ENCODE measurements at places on chromosomes 16 and 17.

DNA sequence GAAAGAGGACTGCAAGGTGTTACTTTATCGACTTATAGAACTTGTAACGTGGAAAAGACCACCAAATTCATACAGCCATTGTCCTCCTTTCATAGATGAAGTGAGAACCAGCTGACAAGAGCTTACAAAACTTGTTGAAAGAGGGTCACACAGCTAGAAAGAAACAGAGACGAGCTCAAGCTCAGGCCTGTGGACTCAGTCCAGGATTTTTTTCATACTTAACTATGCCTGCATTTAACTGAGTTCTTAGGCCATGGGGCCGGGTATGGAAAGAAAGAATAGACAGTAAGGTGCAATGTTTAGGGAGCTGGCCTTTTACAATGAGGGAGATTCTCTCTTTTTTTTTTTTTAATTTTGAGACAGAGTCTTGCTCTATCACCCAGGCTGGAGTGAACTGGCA, 106.1 kb downstream of the ADAMTS18 start:
- DNase-seq: no peak

DNA sequence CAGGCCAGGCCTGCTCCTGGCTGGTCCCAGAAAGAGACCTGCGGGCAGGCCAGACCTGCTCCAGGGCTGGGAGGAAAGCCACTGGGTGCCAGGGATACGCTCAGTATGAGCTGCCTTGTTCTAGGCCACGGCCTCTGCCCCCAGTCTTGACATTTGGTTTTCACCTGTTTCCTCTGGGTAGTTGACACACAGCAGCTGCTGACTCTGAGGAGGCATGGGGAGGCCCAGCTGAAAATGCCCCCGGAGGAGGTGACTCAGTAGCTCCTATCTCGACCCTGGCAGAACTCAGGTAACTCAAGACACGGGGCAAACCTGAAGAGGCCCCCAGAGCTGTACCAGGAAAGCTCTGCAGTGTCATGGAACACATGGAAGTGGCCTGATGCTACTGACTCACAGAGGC, 13.9 kb upstream of the ADGRG1 start:
- DNase-seq: no peak

DNA sequence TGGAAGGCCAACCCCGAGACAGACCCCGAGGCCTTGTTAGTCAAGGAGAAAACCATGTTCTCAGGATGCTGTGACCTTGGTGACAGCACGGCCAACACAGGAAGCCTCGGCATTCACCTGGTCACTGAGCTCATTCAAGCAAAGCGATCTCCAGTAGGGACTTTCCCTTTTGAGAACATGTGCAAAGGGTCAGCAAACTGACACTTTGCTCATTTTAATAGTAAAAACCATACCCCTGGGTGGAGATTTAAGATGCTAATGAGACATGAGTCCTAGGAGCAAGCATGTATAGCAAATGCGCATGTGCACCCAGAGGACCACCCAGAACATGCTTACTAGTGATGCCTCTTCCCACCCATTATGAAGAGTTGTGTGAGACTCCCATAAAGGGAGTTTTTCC, 5.7 kb upstream of the SULT1A2 start:
- DNase-seq: no peak

DNA sequence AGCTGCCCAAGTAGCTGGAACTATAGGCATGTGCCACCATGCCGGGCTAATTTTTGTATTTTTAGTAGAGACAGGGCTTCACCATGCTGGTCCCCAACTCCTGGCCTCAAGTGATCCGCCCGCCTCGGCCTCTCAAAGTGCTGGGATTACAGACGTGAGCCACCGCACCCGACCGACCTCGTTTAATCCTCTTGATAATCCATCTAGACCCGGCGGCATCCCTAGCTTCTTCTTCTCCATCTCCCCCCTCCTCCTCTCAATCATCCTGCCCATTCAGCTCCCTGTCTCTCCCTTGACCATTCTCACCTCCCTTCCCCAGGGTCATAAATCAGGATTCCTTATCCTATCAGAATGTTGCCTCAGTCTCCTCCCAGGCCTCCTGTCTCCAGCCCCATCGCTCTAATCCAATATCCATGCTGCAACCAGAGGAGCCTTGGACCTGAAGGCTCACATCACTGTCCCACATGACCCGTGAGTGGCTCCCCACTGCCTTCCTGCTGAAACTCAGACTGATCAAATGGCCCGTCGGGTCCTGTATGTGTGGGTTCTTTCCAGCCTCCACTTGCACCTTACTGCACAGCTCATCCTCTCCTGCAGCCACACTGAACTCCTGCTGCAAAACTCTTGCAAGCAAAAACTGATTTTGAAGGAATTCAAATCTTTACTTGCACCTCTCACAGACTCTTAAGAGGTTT, 74.1 kb upstream of the CDH5 start:
- no peak for DNase-seq

- no peak for DNase-seq
Measured at GRCh38 chr17:50558941-50559614, 1.4 kb upstream of the CACNA1G start.

DNA sequence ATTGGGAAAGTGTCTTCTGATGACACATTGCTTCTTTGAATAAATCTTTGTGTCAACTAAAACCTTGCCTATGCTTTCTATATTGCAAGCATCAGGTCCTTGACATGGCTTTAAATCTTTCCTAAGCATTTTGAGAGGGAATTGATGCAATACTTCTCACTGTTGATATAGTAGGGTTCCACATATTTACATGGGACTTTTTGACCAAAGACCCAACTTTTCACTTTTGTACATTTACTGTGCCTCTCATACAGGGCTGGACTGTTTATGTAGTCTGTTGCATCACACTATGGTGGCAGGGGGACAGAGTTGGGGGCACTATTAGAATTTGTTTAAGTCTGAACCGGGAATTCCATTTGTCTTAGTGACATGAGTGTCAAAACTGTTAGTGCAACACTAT, 308.5 kb upstream of the TBX2 start:
- no peak for DNase-seq

DNA sequence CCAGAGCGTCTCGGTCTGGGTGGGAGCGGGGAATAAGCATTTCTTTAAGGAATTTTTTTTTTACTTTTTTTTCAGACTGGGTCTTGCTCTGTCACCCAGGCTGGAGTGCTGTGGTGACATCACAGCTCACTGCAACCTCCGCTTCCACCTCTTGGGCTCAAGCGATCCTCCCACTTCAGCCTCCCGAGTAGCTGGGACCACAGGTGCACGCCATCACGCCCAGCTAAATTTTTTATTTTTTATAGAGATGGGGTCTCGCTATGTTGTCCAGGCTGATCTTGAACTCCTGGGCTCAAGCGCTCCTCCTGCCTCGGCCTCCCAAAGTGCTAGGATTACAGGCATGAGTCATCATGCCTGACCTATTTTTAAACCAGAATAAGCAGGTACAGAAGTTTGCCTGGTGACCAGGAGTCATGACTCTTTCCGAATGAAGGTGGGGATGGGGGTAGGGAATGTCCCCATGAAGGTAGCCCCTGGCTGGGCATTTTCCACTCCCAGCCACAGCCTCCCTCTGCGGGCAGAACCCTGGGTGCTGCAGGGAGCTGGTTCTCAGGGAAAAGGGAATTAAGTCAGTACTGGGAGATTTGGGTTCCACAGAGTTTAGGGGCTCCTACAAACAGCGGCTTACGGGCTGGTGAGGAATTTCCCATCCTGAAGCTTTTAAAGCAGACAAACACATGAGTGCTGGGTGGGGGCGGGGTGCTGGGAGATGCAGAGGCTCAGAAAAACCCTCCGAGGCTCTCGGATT, 48.3 kb downstream of the TBC1D16 start:
- DNase-seq: no peak

DNA sequence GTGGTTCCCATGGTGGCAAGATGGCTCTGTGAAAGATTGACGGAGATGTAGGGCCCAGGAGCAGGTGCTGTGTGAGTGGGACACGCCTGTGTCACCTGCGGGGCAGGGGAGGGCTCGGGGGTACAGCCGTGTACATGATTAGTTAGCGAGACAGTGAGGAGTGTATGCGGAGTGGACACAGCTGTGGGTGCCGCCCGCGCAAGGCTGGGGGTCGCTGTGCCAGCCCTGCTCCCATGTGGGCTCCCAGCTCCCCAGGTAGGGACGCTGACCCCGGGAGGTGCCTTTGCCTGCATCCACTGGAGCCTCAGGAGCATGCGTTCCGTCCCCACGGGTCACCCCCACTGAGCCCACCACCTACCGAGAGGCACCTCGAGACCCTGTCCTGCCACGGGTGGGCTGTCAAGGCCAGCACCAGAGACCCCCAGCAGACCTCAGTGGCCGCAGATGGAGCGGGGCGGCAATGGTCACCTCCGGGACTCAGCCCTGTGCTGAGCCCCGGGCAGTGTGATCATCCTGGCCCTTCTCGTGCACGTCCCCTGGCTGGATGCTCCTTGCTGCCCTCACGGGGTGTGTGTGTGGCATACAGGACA, 7.4 kb downstream of the CAPN15 start:
- DNase-seq: no peak

GRCh38 chr17:10649602-10650001, 7.5 kb downstream of the MYH3 start:
- DNase-seq: no peak

DNA sequence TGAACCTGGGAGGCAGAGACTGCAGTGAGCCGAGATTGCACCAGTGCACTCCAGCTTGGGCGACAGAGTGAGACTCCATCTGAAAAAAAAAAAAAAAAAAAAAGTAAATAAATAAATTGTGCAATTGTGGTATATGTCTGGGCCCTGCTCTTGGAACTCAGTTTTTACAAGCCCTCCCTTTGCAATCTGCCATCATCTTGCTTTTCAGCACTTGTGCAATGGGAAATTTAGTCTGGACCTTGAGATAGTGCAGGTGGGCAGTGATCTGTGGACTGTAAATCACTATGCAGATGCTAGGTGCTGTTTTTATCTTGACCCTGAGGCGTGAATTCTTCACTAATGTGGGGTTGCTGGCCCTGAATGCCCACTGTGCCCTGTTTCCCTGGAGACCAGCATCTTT, 6.5 kb upstream of the RAP1GAP2 start:
- no peak for DNase-seq

DNA sequence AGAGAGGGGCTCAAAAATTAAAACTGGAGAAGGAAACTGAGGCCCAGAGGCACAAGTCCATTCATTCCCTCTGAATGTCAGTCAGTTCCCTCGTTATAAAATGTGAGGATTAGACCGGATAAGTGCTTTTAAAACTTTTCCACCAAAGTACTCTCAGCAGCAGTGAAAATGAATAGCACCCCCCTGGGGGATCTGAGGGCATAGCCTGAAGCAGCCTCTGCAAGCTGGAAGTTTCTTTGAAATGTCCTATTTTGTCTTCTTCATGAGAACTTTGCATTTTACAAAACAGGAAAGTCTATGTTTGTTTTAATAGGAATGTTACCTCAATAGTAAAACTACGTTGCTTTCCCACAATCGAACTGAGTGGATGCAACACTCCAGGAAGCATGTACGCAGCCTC, 273.0 kb downstream of the CEP112 start:
- DNase-seq: no peak

DNA sequence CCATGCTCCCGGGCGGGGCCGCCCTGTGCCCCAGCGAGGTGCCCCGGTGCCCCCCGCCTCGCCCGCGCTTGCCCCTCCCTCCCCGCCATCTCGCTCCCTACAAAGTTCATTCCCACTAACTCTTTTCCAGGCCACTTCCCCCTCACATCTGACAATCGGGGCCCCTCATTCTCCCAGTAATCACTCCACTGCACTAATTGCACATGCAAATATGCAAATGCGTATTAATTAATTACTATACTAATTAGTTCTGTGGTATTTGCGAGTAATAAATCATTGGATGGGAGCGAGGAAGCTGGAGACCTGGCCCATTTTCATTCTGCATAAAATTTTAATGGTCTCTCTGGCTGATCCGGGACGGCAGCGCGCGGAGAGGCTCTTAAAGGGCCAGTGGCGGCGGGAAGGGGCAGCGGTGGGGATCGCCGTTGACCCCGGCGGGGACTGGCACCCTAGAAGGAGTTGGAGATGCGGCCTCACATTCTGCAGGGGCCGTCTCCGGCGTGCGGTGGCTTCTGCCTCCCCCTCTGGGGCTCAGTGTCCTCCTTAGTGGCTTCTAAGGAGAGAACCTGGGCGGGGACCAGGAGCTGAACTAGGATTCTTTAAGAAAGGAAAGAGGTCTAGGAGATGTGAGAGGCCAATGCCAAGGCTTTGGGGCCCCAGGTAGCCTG, 8.4 kb upstream of the PPP1R1B start:
- DNase-seq: no peak
